ENCODE measurements at places on chromosomes 5 and 9.

DNA sequence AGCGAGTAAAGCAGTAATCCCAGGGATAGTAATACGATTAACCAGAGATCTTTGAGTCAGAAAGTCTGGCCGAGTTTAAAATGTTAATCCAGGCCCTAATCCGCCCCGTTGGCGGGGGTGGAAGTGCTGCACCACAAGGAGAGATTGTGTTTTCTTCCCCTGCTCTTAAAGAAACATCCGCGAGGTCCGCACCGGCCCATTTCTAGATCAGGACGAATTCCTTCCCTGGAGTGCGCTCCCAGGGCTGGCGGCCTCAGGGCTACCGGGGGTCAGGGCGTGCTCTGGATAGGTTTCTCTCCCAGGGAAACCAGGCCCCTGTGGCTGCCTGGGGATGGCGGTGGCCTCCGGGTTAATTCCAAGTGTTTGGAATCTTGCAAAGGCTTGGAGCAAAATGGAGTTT, 9.3 kb upstream of the NEUROG1 start:
- no peak for DNase-seq

GRCh38 chr5:152378730-152379129, 26.3 kb downstream of the NMUR2 start:
- no peak for DNase-seq

DNA sequence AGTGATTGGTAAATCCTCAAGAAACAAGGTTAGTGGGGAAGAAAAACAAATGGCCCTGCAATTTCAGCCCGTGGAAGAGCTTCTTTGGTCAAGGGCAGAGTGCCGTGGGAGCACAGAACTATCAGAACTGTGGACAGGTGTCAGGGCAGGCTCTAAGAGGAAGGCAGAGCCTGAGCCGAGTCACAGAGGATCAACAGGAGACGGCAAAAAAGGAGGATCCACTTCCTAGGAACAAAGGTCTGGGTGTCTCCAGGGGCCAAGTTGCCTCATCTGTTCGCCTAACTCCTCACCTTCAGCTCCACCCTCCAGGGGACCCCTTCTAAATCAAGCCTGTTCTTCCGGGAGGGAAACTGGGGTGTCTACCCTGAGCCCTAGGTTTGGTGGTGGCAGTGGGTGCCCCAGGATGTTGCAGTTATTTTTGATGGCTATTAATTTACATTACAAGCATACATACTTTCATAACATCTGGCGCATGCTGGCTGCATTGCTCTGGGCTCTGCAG, 88.0 kb downstream of the FEM1C start:
- DNase-seq, result no peak

GRCh38 chr9:94656200-94656599, 16.9 kb upstream of the FBP1 start:
- no peak for DNase-seq

DNA sequence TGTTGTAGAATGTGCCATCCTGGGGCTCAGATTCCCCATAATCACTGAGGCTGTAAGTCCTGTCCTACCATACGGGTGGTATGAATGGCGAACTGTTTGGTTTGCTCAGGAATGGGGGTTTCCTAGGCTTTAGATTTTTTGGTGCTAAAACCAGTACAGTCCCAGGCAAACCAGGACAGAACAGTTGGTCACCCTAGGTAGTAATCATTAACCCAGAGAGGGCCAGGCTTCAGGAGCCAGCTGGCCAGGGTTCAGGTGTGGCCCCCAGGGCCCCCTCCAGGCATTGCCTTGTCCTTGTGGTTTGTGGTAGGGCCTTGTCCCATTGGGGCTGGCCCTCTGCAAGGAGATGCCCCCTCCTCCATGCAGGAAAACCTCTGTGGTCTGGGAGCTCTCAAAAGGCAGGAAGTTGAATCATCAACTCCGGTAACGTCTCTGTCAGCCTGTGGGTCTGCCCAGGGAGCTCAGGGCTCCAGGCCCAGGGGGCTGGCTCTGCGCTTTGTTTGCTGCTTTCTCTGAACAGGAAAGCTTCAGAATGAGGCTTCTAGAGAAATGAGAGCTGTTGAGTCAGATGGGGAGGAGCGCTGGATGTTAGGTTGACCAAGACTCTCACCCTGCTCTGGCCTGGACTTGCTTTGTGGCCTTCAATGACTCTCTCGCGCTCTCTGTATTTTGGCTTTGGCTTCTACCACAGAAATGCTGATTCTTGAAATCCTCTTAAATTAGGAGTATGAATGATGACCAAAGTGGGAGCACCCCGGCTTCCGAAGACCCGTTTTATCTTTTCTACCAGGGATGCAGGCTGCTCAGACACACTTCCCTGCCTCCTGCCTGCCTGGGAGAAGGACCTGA, 22.2 kb upstream of the JADE2 start:
- peak; percentile 48 for DNase-seq

- DNase-seq, result no peak
Observed at GRCh38 chr5:123438902-123439301, 15.7 kb upstream of the CEP120 start.

DNA sequence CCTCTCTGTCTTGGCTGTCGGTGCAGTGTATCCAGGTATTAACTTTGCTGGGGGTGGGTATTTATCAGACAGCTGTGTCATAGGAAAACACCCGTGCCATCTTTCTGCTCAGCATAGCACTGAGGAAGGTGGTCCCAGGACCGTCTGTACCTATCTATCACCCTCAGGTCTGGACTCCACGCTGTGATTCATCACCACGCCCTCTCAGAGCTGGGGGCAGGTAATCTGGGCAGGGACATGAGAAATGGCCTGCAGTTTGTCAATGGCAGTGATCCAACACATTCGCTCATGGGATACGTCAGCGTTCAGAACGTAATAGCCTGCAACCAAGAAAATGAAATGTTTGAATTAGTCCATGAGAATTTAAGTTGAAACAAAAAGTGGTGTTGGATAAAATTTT, 151.6 kb upstream of the MAP1B start:
- no peak for DNase-seq

- DNase-seq, result no peak
Observed at GRCh38 chr9:70222354-70222753, 36.4 kb upstream of the SMC5 start.

- no peak for DNase-seq
Observed at GRCh38 chr9:87515588-87516221, 18.0 kb downstream of the DAPK1 start.

GRCh38 chr9:37977851-37978480, 74.0 kb upstream of the SLC25A51 start:
- DNase-seq, result no peak

DNA sequence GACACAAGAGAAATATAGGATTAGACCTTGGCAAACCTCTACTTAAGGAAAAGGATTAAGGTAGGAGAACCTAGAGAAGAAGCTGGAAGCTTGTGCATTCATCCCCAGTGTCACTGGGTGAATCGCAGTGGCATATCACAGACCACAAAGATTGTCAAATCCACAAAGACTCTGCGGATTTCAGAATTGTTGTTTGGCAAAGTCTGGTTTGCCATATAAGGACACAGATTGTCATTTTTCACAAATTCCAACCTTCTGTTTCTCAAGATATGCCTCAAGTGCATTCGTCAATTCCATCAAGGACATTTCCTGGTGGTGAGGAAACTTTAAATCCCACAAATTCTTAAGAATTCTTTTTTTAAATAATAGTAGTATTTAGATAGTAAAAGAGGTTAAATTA, 395.1 kb upstream of the PAPPA start:
- no peak for DNase-seq
